ENCODE measurements at places on chromosomes 1 and 21.

DNA sequence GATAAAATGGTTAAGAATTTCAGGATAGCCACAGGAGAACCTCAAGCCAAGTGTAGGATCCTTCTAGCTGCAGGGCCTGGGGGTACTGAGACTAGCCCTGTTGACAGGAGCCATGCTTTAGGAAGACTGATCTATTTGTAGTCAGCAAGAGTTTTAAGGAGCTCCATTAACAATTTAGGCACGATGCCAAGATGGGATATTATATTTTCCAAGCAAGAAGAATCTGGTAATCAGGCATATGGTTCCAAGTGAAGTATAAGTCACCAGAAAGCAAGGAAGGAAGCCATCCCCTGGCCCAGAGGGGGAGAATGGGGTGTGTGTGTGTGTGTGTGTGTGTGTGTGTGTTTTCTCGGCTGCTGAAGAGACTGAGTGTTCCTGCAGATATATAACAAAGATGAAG lies 7.0 kb downstream of the IFNAR2 start:
- no peak for DNase-seq

GRCh38 chr1:208024406-208024805 lies 113.5 kb upstream of the CD34 start:
- DNase-seq, result no peak

- no peak for DNase-seq
These were observed 28.3 kb upstream of the PEF1 start for GRCh38 chr1:31672986-31673385.

DNA sequence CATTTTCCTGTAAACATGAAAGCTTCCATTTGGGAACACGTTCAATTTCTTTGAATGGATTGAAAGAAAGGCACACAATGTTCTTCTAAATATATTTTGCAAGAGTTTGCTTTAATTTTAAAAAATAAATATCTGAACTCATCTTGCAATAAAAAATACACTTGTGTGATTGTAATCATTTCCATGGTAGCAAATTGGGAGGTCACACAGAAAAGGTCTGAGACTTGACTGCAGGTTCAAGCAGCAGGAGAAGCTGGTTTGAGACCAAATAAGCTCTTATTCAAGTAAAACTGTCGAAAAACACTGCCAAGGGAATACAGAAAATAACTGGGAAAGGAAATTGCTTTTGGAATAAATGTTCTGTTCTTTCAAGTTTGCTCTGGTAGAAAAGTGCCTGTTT lies 498.9 kb downstream of the ADGRL2 start:
- no peak for DNase-seq

DNA sequence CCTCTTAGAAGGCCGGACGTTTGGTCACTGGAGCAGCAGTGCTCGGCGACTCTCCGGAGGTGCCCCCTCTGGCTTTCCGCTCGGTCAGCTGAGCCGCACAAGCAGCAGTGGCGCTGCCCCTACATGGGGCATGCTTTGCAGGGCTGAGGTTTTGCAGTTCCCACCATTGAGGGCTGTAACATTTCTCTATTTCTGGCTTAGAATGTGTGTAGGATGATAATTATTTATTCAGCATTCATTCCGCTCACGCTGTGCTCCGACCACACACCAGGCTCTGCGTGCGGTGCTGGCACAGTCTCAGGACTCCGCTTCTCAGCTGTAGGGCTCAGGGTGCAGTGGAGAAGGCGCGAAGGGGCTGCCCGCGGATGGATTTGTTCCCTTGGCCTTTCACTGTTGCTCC lies 119.5 kb downstream of the PCBP3 start:
- DNase-seq, result no peak

GRCh38 chr1:68346188-68346808 lies 103.5 kb downstream of the RPE65 start:
- DNase-seq, result no peak

DNA sequence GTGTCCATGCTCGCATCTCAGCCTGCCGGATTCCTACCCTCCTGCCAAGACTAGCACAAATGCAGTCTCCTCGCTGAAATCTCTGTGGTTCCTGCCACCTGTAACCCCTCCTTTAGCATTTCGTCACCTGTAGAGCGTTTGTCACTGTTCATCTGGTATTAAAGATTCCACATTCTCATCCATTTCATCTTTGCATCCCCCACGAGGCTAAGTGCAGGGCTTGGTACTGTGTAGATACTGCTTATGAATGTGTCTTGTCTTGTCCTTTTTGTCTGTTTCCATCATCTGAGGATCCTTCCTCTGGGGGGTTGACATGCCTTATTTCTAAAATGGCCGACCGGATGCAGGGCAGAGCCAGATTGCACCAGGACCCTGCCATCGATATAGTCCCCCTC lies 53.7 kb upstream of the DNAJC6 start:
- no peak for DNase-seq

DNA sequence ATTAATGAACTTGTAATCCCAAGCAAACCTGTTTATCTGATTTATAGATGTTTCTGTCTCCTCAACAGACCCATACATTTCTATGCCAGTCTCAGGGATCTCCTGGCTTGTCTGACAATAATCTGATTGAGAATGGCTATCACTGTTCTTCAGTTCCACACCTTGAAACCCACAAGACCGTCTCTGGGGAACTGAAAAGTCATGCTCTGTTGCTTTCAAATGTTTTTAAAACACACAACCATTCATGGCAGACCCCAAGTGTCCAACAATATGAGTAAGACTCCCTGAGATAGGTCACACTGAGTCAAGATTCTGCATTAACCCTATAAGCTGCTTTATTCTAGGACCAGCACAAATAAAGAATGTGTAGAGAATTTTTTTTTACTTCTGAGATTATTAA lies 611.2 kb upstream of the PLXNA2 start:
- DNase-seq, result no peak

DNA sequence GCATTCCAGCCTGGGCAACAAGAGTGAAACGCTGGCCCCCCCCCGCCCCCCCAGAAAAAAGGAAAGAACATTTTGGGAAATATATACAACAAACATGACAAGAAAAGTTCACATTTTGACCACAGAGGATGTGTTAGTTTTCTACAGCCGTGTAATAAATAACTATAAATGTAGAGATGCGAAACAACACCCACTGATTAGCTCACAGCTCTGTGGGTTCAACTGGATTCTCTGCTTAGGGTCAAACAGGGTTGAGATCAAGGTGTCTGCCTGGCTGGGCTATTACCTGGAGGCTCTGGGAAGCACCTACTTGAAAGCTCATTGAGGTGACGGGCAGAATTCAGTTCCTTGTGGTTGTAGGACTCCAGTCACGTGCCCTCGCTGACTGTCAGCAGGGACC lies 11.1 kb upstream of the VPS26C start:
- no peak for DNase-seq

- no peak for DNase-seq
These were observed 14.6 kb upstream of the JAK1 start for GRCh38 chr1:64980745-64981600.

GRCh38 chr1:88655140-88655539 lies 28.9 kb upstream of the PKN2 start:
- DNase-seq, result no peak

DNA sequence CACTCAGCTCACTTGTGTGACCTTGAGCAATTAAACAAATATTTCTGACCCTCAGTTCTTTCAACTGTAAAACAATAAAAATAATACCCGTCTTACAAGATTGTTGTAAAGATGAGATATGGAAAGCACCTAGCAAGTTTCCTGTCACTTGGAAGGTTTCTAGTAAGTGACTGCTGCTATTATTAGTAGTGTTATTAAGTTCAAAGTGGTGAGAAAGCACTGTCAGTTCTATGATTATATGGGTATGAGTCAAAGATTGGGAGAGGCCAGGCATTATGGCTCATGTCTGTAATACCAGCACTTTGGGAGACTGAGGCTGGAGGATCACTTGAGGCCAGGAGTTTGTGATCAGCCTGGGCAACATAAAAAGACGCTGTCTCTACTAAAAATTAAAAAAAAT lies 145.4 kb downstream of the C1orf21 start:
- no peak for DNase-seq

GRCh38 chr1:6414443-6414844 lies 5.3 kb downstream of the HES2 start:
- DNase-seq, result peak; percentile 26

Data from activated CD4-positive, alpha-beta T cell treated with anti-CD3 and anti-CD28 coated beads for 24 hours (primary cell).